ENCODE measurements at places on chromosomes 6 and 20. TPM values are rescaled to one million over a fixed set of nuclear protein-coding genes. Genes with fewer than 3 reads are reported as not detected.

The DEFB129 gene
- total RNA-seq: not detected

The TSHZ2 gene
- total RNA-seq: not detected

The CCR6 gene
- total RNA-seq: not detected

The OTOR gene
- total RNA-seq: not detected

The PRKN gene
- total RNA-seq: 2.1 TPM

The LIN28B gene
- not detected for total RNA-seq

The GSTA2 gene
- total RNA-seq: not detected

The LY6G6D gene
- not detected for total RNA-seq

The CDSN gene
- not detected for total RNA-seq

The CLVS2 gene
- not detected for total RNA-seq

The PNPLA1 gene
- not detected for total RNA-seq

The TEAD3 gene
- total RNA-seq: 0.27 TPM

All from thoracic aorta endothelial cell (primary cell).